ENCODE measurements at places on chromosomes 6 and 20.

- peak; percentile 28 for DNase-seq
These were observed 237.5 kb downstream of the CD83 start for GRCh38 chr6:14354919-14355572.

- no peak for DNase-seq
These were observed 59.5 kb upstream of the RNF144B start for GRCh38 chr6:18327626-18328025.

DNA sequence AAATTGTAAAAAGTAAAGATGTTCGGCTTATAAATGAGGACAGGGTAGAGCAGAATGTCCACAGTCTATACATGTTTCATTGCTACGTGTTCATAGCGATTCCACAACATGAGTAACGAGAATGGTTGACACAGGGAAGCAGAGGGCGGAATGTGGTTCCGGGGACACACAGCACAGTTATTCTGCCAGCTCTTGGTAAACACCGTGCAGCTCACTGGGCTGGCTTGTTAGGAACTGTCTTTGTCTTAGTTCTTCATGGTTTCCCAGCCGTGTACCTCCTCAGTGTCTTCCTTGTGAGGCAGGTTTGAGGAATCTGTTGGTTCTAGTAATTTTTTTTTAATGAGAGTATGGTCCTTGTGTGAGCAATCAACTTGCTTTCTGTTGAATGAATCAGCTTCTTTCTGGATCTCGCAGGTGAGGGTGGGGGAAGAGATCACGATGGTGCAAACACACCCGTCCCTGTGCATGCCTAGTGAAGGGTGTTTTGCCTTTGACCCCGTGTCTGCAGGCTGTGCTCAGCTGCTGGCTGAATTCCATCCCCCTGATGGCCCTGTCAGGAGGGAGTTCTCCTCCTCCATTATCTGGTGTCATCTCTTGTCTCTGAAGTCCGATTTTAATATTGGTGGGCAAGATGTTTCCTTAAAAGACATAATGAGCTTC lies 168.2 kb downstream of the SMOC2 start:
- DNase-seq, result no peak

GRCh38 chr20:62390317-62391164 lies 3.6 kb downstream of the RPS21 start:
- DNase-seq, result no peak

DNA sequence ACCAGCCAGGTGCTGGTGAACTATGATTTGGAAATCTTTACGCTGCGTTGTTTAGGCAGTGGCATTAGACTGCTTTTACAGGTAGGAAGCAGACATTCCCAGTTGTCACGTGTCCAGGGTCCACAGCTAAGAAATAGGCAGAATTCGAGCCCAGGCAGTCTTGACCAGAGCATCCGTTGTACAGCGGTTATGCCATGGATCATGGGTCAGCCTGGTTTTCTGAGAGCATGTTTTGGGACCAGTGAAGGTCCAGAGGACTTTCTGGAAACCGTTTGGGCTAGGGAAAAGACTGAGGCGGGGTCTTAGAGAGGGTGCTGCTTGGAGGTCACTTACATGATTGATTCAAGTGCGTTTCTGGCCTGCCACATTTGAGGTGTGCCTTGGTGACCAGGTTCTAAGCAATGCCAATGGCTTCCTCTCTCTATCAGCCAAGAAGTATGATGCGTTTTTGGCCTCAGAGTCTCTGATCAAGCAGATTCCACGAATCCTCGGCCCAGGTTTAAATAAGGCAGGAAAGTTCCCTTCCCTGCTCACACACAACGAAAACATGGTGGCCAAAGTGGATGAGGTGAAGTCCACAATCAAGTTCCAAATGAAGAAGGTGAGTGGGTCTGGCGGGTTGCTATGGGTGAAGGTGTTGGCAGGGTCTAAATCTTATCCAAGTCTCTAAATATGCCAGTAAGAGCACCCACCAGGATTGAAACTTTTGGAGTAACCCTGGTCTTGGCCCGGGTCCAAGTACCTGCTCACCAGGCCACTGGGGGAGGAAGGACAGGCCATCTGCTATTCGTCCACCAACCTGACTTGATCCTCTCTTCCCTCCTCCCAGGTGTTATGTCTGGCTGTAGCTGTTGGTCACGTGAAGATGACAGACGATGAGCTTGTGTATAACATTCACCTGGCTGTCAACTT lies 1.8 kb downstream of the RPL10A start:
- DNase-seq, result no peak

- no peak for DNase-seq
These were observed 160.5 kb upstream of the LAMP5 start for GRCh38 chr20:9353916-9354276.

GRCh38 chr6:120083186-120083585 lies 733.6 kb upstream of the MAN1A1 start:
- DNase-seq, result no peak
